ENCODE measurements at places on chromosomes 2 and 18. TPM values are rescaled to one million over a fixed set of nuclear protein-coding genes. Genes with fewer than 3 reads are reported as not detected.

DNA sequence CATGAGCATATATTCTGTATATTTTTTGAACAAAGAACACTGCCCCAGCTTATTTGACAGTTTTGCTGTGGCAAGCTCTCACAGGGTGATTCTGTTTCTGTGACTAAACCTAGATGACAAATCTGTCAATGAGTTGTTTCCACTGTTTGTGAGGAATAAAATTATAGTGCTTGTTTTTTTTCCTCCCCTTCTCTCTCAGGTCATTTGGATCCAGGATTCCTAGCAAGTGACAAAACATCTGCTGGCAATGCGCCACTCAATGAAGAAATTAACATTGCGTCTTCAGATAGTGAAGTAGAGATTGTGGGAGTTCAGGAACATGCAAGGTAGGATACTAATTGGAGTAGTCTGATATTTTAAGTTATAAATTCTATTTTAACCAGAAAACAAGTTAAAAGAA, 149.3 kb downstream of the HAUS1 start:
- no peaks in the 10 kb centered on the region for H3K27me3 ChIP-seq
- H3K4me3 ChIP-seq = no peak overlapping the region
- H3K4me1 ChIP-seq = peaks cover 51% of the 10 kb centered on the region

DNA sequence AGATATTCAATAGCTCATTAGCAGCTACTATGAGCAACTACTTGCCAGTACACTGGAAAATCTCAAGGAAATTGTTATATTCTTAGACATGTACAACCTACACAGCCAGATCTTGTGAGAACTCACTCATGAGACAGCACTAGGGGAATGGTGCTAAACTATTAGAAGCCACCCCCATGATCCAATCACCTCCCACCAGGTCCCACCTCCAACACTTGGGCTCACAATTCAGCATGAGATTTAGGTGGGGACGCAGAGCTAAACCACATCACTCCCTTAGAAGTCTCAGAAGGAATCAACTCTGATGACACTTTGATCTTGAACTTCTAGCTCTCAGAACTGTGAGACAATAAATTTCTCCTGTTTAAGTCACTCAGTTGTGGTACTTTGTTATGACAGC, 418.3 kb upstream of the SPHKAP start:
- H3K27me3 ChIP-seq = no peaks in the 10 kb centered on the region
- no peaks in the 10 kb centered on the region for H3K4me1 ChIP-seq
- no peak overlapping the region for H3K27ac ChIP-seq
- H3K36me3 ChIP-seq = no peaks in the 10 kb centered on the region
- no peak for DNase-seq

DNA sequence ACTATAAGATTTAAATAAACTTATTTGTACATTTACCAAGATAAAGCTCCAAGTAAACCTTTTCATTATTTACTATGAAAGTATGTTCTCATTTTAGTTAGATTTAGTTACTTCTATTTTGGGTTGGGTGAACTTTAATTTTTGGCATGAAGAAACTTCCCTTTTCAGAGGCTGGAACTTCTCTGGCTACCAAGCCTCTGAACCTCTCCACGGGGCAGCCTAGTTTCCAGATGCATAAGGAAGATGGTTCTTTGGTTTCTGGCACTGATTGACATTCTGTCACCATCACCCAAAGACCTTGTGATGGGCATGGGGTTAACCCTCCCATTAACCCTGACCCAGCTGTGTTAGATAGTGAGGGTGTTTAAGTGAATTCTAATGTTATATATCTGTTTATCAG, 17.1 kb downstream of the PSD4 start:
- no peak overlapping the region for H3K4me3 ChIP-seq
- no peak overlapping the region for H3K27ac ChIP-seq
- no peaks in the 10 kb centered on the region for H3K36me3 ChIP-seq
- no peaks in the 10 kb centered on the region for H3K4me1 ChIP-seq
- H3K27me3 ChIP-seq = no peaks in the 10 kb centered on the region

DNA sequence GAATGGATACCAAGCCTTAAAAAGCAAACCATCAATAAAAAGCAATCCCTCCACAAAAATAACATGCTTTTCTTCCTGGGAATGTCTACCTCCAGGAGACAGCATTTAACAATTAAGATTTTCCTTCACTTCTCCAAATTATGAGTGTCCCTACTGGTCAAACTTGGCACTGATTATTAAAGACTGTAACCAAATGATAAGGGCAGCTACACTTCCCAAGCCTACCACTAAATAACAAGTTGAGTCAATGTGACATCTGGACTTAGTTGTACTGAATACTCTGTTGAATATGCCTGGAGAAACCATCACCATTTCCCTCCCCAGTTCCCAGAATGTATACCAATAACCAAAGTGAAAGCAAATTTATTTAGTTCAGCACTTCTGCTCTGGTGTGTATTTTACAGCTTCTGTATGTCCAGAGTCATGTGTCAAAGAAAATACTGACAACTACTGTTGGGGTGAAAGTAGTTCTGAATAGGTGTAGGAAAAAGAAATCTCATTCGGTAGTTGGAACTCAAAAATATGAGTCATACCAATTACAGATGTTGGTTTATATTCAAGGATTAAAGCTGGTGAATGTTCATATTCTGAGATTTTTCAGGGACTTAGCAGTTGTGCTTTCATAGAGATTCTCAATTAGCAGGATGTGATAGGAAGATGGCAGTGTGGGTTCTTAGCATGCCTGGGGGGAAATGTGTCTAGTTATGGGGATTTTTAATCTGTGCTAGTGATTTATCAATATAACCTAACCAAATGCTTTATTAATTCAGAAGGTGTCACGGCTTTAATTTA, 1291.6 kb upstream of the GYPC start:
- H3K4me1 ChIP-seq = no peaks in the 10 kb centered on the region
- no peaks in the 10 kb centered on the region for H3K36me3 ChIP-seq
- no peak for DNase-seq
- no peak overlapping the region for H3K4me3 ChIP-seq

GRCh38 chr2:16094811-16095210, 154.5 kb downstream of the MYCN start:
- H3K27ac ChIP-seq = no peak overlapping the region
- H3K27me3 ChIP-seq = peaks cover 15% of the 10 kb centered on the region
- no peak for DNase-seq
- H3K4me1 ChIP-seq = peaks cover 7% of the 10 kb centered on the region
- no peaks in the 10 kb centered on the region for H3K36me3 ChIP-seq

GRCh38 chr18:50895350-50896045, 16.6 kb downstream of the ME2 start:
- H3K4me1 ChIP-seq = no peaks in the 10 kb centered on the region
- H3K36me3 ChIP-seq = peaks cover 44% of the 10 kb centered on the region
- H3K4me3 ChIP-seq = no peak overlapping the region
- no peaks in the 10 kb centered on the region for H3K27me3 ChIP-seq
- H3K27ac ChIP-seq = no peak overlapping the region

DNA sequence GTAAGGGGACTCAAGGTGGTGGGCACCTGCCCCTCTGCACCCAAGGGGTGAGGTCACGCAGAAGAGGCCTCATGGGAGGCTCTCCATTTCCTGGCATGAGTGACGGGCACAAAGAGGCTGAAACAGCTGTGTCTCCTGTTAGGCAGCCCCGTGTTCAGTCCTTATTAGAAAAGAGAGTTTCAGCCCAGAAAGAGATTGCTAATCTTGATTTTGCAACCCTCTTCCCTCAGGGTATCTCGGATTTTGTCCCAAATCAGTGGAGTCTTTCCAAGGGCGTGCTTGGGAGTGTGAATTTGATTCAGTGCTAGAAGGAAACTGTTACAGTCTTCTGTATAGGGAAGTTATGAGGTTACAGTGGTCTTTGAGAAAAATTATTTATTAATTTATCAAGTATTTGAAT, 10.4 kb downstream of the TNFRSF11A start:
- no peak overlapping the region for H3K27ac ChIP-seq
- H3K4me1 ChIP-seq = no peaks in the 10 kb centered on the region
- no peak for DNase-seq
- peaks cover 96% of the 10 kb centered on the region for H3K27me3 ChIP-seq
- no peaks in the 10 kb centered on the region for H3K36me3 ChIP-seq

GRCh38 chr2:203175371-203175770, 63.4 kb upstream of the CYP20A1 start:
- peaks cover 71% of the 10 kb centered on the region for H3K36me3 ChIP-seq
- H3K27ac ChIP-seq = no peak overlapping the region
- DNase-seq = no peak
- H3K4me3 ChIP-seq = no peak overlapping the region
- no peaks in the 10 kb centered on the region for H3K4me1 ChIP-seq

DNA sequence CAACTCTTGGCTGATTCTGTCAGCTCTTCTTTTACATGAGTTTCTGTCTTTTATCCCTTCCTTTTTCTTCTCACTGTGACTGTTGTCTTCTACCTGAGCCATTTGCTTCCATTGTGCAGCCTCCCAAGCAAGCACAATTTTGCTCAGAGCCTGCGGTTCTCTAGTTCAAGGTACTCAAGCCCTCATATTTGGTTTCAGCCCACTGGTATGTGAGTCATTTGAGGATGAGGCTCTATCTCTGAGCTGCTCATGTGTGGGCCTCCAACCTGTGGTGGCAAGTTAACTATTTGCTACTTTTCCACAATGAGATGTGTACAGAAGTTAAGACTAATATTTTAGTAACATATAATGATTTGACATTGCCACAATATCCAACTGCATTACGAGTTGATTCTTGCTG, 183.0 kb downstream of the PHLPP1 start:
- no peaks in the 10 kb centered on the region for H3K27me3 ChIP-seq
- no peak for DNase-seq
- peaks cover 50% of the 10 kb centered on the region for H3K36me3 ChIP-seq
- no peak overlapping the region for H3K27ac ChIP-seq
- peaks cover 7% of the 10 kb centered on the region for H3K4me1 ChIP-seq

DNA sequence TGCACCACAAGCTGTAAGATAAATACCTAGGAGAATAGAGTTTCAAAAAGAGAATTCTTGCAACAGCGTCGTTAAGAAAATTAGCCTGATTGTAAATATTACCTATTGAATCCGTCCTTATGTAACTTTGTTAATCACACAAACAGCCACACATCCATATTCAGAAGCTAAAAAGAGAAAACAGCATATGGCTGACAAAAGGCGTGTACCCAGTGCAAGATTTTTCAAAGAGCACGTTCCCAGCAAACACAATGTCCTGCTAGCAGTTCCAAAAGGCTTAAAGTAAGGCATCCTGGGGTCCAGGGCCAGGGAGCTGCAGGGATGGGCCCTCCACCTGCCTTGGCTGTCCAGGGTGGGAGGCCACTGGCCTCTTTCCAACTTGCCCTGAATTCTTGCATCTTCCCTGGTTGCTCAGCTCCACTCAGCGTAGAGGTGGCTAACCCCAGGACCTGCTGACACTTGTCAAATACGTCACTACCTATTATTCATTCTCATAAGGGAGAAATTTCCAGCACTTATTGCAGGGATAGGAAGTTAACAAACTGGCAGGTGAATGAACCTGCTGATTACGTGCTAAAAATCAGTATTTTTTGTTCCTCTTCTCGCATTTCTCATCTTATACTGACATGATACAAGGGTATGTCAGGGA, 102.1 kb upstream of the NEDD4L start:
- H3K27me3 ChIP-seq = peaks cover 15% of the 10 kb centered on the region
- no peaks in the 10 kb centered on the region for H3K4me1 ChIP-seq
- no peaks in the 10 kb centered on the region for H3K36me3 ChIP-seq
- DNase-seq = no peak

GRCh38 chr2:222232372-222232771, 66.4 kb downstream of the PAX3 start:
- DNase-seq = no peak
- H3K27ac ChIP-seq = no peak overlapping the region
- no peaks in the 10 kb centered on the region for H3K4me1 ChIP-seq
- peaks cover 21% of the 10 kb centered on the region for H3K27me3 ChIP-seq
- H3K36me3 ChIP-seq = no peaks in the 10 kb centered on the region

GRCh38 chr2:84649487-84650142, 133.3 kb downstream of the DNAH6 start:
- H3K4me1 ChIP-seq = peaks cover 4% of the 10 kb centered on the region
- no peaks in the 10 kb centered on the region for H3K27me3 ChIP-seq
- no peaks in the 10 kb centered on the region for H3K36me3 ChIP-seq
- no peak for DNase-seq
- H3K4me3 ChIP-seq = no peak overlapping the region

DNA sequence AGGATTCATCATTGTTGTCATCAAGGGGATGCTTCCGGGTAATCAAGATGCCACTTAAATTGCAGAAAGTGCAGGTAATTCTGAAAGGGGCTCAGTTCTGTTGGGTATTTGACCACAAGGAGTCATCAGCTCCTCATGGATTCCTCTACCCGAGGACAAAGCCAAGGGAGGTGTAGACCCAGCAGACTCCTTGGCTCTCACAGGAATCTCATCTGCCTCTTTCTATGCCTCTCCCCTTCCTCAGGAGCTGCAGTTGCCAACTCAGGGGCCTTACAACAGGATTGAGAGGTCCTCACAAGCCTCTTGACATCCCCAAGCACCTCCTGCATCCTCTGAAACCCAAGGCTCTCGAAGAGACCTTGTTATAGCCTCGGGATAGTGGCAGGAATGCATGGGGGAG, 44.0 kb downstream of the ITGB6 start:
- H3K27ac ChIP-seq = no peak overlapping the region
- H3K4me3 ChIP-seq = no peak overlapping the region
- no peak for DNase-seq
- H3K27me3 ChIP-seq = no peaks in the 10 kb centered on the region

DNA sequence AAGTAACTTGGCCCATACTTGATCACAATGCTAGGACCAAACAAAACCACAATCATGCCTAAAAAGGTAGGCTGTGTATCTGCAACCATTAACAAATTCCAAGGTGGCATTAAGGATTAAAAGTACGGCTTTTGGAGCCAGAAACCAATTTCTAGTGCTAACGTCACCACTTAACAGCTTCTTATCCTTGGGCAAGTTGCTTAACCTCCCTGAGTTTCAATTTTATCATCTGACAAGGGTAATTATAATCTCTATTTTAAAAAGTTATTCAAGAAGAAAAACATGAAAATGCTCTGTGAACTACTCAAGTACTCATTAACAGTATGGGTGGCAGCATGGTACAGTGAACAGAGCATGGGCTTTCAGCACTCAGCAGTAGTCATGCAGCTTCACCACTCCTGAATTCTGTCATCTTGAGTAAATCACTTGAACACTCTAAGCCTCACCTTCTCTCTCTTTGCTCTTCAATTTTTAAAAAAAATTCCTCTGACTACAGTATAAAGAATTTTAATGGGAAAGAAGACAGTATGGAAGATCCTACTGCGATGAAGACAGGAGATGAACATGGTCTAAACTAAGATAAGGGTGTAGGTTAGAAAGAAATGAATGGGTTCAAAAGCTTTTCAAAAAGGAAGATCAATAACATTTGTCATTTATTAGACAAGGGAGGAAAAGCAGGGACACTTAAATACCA, 69.2 kb downstream of the SS18 start:
- no peak overlapping the region for H3K27ac ChIP-seq

DNA sequence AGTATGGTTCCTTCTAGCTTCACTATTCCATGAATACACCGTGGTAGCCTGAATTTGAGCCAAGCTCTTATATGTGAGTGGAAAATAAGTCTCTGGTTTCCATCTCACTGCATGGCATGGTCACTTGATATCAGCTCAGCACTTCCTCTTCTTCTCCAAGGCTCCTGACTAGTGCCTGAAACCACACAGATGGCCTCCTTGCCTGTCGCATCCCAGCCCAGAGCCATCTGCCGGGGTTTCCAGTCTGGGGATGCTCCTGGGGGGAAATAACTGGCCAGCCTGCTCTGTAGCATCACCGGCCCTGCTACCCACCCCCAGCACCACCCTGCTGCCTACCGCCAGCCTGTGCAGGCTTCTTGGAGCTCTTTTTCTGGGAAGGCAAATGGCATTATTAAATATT, 7.7 kb upstream of the MARCHF4 start:
- peaks cover 36% of the 10 kb centered on the region for H3K27me3 ChIP-seq
- no peak overlapping the region for H3K27ac ChIP-seq
- H3K4me1 ChIP-seq = no peaks in the 10 kb centered on the region
- H3K4me3 ChIP-seq = no peak overlapping the region
- DNase-seq = no peak
- no peaks in the 10 kb centered on the region for H3K36me3 ChIP-seq

PFN4 gene
- 0.74 TPM for total RNA-seq

SMCHD1 gene
- total RNA-seq = 26.6 TPM

DSG1 gene
- total RNA-seq = 1.3 TPM

KIF5C gene
- total RNA-seq = 0.47 TPM

OBSL1 gene
- 208 TPM for total RNA-seq

MC5R gene
- not detected for total RNA-seq

Data from left ventricle myocardium inferior (tissue), 1 donor.